Activated CD4-positive, alpha-beta T cell treated with anti-CD3 and anti-CD28 coated beads, Interleukin-2, amount 10 ng/mL, durations not matched to agents 7 days and 5 days (primary cell): ENCODE measurements at places on chromosomes 2 and 18.

GRCh38 chr18:56461151-56461550 is 177.2 kb downstream of the TXNL1 start:
- no peak for DNase-seq

GRCh38 chr2:57850415-57851130 is 196.0 kb upstream of the VRK2 start:
- DNase-seq = no peak

- DNase-seq = no peak
These were observed 33.5 kb downstream of the ZNF532 start for GRCh38 chr18:58898010-58898799.

- DNase-seq = no peak
These were observed 485.7 kb downstream of the TXNL1 start for GRCh38 chr18:56152551-56153310.

GRCh38 chr18:45954070-45954934 is 12.8 kb downstream of the EPG5 start:
- DNase-seq = no peak

- DNase-seq = no peak
These were observed 81.1 kb upstream of the SLC39A10 start for GRCh38 chr2:195575879-195576401.

- no peak for DNase-seq
These were observed 22.8 kb downstream of the COL6A3 start for GRCh38 chr2:237391140-237391539.

DNA sequence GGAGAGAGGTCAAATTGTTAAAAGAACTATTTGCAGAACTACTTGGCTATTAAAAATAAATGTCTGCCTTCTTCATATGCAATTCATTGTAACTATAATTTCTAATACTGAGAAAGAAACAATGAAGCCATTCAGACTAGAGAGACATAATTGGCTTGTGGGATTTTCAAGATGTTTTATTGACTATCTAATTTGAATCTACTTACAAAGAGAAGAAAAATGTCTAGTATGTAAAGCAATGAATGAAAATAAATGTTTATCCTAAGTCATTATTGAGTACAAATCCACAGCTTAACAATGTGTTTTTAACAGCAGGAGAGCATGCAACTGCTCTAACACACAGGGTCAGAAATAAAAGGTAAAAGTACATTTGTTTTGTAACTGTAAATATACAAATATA is 19.2 kb downstream of the RMP24 start:
- DNase-seq = no peak

- DNase-seq = no peak
These were observed 2.8 kb downstream of the GDF7 start for GRCh38 chr2:20669562-20670314.

DNA sequence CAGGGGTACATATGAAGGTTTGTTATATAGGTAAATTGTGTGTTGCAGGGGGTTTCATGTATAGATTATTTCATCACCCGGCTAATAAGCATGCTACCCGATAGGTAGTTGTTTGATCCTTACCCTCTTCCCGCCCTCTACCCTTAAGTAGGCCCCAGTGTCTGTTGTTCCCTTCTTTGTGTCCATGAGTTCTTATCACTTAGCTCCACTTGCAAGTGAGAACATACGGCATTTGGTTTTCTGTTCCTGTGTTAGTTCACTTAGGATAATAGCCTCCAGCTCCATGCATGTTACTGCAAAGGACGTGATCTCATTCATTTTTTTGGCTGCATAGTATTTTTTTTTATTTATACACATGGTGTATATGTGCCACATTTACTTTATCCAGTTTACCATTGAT is 34.2 kb upstream of the ELAC1 start:
- DNase-seq = no peak

DNA sequence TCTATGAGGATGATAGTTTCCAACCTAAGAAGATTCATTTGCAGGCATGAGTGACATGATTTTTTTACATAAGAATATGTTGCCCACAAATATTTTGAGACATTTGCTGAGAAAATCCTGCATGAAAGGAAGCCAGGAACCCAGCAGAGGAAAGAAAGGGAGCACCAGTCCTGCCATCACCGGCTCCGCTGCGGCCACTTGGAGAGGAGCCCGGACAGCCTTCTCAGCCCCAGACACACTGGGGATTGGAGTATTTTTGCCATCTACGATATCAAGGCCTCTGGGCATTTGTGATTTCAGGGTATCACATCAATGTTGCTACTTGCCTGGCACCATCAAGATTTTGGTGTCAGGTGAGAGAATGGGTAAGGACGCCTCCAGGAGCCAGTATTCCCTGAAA is 228.3 kb downstream of the PTGR3 start:
- no peak for DNase-seq

DNA sequence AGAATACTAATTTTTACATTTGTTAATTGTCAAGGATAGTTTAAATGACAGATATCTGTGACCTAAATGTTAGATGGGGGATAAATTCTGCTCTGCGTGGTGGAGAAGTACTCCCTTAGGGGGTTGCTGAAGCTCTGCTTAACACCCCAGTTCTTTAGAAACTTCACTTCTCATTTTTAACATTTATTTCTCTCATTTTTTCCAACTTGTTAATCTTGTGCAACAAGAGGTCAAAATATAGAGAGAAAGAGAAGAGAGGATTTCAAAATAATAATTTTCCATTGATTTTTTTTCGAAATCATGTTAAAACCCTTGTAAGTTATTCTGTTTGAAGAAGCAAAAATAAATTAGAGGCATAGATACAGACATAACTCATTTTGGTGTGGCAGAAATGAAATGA is 61.3 kb upstream of the SLC8A1 start:
- no peak for DNase-seq

- no peak for DNase-seq
These were observed 73.9 kb downstream of the LBH start for GRCh38 chr2:30305235-30305634.

- DNase-seq = no peak
These were observed 50.0 kb upstream of the ATG16L1 start for GRCh38 chr2:233201258-233202013.
